ENCODE measurements at places on chromosomes 6 and 20. TPM values are rescaled to one million over a fixed set of nuclear protein-coding genes. Genes with fewer than 3 reads are reported as not detected.

GRCh38 chr6:35804996-35805736 is at the start of gene LHFPL5:
Gene LHFPL5, plus strand, starts transcription at chr6:35805352. Its CDS starts 319 bp downstream, at chr6:35805671.
- no peaks in the 10 kb centered on the region for H3K27me3 ChIP-seq
- no peak within 1 kb of the TSS for H3K4me3 ChIP-seq
- H3K36me3 ChIP-seq = no peaks in the 10 kb centered on the region
- no peak within 1 kb of the TSS for H3K27ac ChIP-seq

DNA sequence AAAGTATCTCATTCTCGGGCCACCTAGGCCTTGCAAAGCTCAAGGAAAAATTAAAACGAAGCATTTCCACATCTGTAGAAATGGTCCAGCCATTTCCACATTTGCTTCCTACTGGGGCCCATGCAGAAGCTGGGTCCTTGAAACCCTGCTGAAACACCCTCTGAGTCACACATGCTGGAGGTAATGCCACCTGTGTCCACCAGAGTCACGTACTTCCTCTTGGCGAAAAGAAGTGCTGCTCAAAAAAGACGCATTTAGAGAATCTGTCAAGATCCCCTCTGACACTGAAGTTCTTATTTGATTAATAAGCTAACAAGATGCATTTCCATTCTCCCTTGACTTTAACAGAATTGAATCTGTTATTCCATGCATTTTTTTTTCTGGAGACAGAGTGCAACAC is 423.2 kb downstream of the PREX1 start:
- no peak for DNase-seq
- H3K4me3 ChIP-seq = no peak overlapping the region
- no peaks in the 10 kb centered on the region for H3K36me3 ChIP-seq

GRCh38 chr6:161166176-161166575 is 107.7 kb downstream of the AGPAT4 start:
- peaks cover 6% of the 10 kb centered on the region for H3K4me1 ChIP-seq
- no peak overlapping the region for H3K4me3 ChIP-seq
- H3K36me3 ChIP-seq = peaks cover 9% of the 10 kb centered on the region
- no peak for DNase-seq
- no peaks in the 10 kb centered on the region for H3K27me3 ChIP-seq

DNA sequence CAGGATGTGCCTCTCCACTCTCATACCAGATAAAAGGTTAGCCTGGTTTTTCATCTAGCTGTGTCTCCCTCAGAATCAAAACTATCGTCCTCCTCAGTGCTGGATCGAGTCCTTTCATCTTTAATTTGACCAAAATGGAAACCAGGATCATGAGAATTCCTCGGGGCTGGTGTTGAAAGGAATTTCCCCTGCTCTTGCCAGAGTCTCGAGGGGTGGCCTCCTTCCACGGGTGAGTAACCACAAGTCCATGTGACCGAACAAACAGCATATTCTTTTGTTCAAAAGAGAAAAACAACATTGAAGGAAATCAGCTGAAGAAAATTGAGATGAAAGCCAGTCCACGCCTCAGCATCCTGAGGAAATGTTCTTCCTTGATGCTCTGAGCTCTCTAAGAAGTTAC is 165.9 kb upstream of the CDYL start:
- no peak for DNase-seq
- no peaks in the 10 kb centered on the region for H3K36me3 ChIP-seq
- H3K4me1 ChIP-seq = peaks cover 59% of the 10 kb centered on the region
- no peaks in the 10 kb centered on the region for H3K27me3 ChIP-seq
- no peak overlapping the region for H3K4me3 ChIP-seq
- H3K27ac ChIP-seq = peak overlapping the region; percentile 9

GRCh38 chr6:80197474-80197873 is 91.0 kb downstream of the BCKDHB start:
- DNase-seq = no peak
- no peaks in the 10 kb centered on the region for H3K27me3 ChIP-seq
- no peak overlapping the region for H3K27ac ChIP-seq
- peaks cover 8% of the 10 kb centered on the region for H3K4me1 ChIP-seq

- H3K27me3 ChIP-seq = no peaks in the 10 kb centered on the region
- H3K36me3 ChIP-seq = peaks cover 55% of the 10 kb centered on the region
- H3K4me1 ChIP-seq = peaks cover 19% of the 10 kb centered on the region
- no peak overlapping the region for H3K27ac ChIP-seq
- no peak overlapping the region for H3K4me3 ChIP-seq
- no peak for DNase-seq
Measured at GRCh38 chr6:37473364-37474095, 26.2 kb downstream of the CCDC167 start.

GRCh38 chr6:166237617-166238016 is 70.0 kb upstream of the TBXT start:
- no peaks in the 10 kb centered on the region for H3K36me3 ChIP-seq
- H3K4me1 ChIP-seq = no peaks in the 10 kb centered on the region
- no peak for DNase-seq
- no peaks in the 10 kb centered on the region for H3K27me3 ChIP-seq
- H3K4me3 ChIP-seq = no peak overlapping the region

DNA sequence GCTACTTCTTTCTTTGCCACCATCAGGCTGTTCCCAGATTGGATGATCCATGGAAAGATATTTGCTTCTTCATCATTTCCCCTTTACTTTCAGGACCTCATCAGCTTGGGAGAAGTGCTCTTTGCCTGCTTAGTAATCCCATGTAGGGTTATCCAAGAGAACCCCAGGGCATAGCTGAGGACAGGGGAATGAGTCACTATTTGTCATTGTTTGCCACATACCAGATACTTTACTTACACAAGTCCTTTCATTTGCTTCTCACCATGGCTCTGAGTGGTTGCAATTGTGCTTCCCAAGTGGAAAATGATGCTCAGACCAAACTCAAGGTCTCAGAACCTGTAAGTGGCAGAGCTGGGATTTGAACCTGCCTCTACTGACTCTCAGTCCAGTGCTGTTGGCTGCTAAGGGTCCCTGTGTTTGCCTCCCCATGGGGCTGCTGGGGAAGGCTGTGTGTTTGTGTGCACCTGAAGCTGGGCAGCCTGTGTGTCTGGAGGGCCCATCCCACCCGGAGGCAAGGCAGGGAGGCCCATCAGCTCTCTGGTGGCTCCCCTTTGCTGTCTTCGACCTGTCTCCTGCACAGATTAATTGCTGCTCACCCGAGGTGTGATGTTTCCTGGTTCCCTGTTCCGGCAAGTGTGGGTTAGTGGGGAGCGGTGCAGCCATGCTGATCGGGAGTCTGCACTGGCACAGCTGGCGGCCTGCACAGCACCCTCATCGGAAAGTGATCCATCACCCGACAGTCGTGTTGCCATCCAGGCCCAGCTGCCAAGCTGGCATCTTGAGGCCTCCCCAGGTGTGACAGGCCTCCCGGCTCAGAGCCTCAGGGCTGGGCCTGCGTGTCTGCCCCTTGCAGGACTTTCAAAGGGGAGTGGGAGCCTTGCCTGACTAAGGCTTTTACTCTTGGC is 228.8 kb downstream of the DHX35 start:
- no peak for DNase-seq
- no peaks in the 10 kb centered on the region for H3K36me3 ChIP-seq

DNA sequence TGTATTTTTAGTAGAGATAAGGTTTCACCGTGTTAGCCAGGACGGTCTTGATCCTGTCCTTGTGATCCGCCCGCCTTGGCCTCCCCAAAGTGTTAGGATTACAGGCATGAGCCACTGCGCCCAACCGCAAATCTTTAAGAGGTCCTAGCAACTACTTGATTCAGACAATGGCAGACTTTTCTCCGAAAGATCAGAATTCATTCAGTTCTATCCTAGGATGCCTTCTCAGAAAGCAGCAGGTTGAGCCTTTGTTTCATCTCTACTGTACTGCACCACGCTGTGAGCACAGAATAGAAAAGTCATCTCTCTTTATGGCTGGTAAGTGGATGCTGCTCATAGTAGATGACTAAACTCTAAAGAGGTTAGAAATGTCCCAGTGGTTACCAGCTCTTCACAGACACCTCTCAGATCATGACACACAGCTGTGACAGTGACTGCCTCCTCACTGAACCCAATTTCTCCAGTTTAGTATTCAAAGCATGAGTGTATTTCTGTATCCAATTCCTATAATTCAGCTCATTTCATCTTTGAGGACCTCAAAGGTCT is 6.0 kb upstream of the HSF2 start:
- H3K36me3 ChIP-seq = no peaks in the 10 kb centered on the region
- no peak overlapping the region for H3K27ac ChIP-seq
- H3K27me3 ChIP-seq = no peaks in the 10 kb centered on the region
- no peak for DNase-seq
- H3K4me1 ChIP-seq = no peaks in the 10 kb centered on the region
- H3K4me3 ChIP-seq = no peak overlapping the region

- H3K4me3 ChIP-seq = no peak overlapping the region
- H3K27me3 ChIP-seq = no peaks in the 10 kb centered on the region
- DNase-seq = no peak
- H3K27ac ChIP-seq = no peak overlapping the region
Measured at GRCh38 chr20:14234666-14235295, 102.6 kb downstream of the FLRT3 start.

DNA sequence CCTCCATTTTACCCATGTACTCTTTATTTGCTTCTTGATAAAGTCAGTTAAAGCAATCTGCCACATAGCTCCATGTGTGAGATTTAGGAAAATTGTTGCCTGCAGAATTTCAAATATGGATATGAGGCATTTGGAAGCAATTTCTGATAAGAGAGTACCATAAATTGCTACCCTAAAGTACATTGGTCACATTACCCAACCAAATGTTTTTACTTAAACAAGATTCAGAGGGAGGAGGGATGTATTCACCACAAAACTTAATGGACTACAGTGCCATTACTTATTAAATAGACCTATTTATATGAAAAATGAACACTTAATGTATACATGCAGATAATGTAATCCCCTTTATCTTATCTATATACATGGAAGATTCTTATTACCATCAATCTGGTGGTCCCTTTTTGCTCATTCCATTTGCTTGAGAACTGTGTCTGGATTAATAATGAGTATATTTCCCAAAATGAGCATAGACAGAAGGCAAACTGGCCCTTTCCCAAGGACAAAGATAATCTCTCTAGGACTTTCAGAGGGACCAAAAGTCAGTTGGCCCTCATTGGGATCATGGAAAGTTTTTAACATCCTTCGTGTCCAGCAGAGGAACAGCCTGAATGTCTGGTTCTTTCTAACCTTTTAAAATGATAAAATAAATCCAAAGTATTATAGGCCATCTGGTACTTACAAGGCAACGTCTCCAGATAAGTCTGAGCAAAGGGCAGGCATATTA is 526.4 kb downstream of the CBLN4 start:
- H3K27me3 ChIP-seq = no peaks in the 10 kb centered on the region
- no peaks in the 10 kb centered on the region for H3K4me1 ChIP-seq
- DNase-seq = no peak
- no peaks in the 10 kb centered on the region for H3K36me3 ChIP-seq
- no peak overlapping the region for H3K27ac ChIP-seq
- H3K4me3 ChIP-seq = no peak overlapping the region

- no peaks in the 10 kb centered on the region for H3K4me1 ChIP-seq
- H3K27me3 ChIP-seq = no peaks in the 10 kb centered on the region
- no peaks in the 10 kb centered on the region for H3K36me3 ChIP-seq
Measured at GRCh38 chr6:49651239-49651638, 14.6 kb upstream of the RHAG start.

- H3K36me3 ChIP-seq = no peaks in the 10 kb centered on the region
- peaks cover 11% of the 10 kb centered on the region for H3K4me1 ChIP-seq
- DNase-seq = no peak
- no peaks in the 10 kb centered on the region for H3K27me3 ChIP-seq
- no peak overlapping the region for H3K27ac ChIP-seq
Measured at GRCh38 chr6:109186012-109186411, 90.7 kb downstream of the CEP57L1 start.

DNA sequence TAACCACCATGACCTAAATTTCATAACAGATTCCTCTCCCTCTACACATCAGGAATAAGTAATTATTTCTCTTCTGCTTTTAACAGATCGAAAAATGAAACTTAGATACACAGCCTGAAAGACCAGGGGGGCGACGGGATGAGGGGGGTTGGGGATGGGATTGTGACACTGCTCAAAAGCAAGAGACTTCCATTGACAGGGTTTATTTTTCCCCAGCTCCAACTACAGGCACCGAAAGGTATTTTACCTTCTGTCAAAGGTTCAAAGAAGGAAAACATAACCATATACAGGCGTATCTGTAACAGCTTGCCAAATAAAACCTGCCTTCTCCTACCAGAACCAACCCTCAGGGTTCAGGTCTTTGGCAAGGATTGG is 1.3 kb downstream of the EPHA7 start:
- H3K27ac ChIP-seq = no peak overlapping the region
- H3K4me1 ChIP-seq = peaks cover 20% of the 10 kb centered on the region
- peaks cover 28% of the 10 kb centered on the region for H3K27me3 ChIP-seq
- no peaks in the 10 kb centered on the region for H3K36me3 ChIP-seq
- peak overlapping the region; percentile 70 for H3K4me3 ChIP-seq

GRCh38 chr6:96675597-96675996 is 112.7 kb downstream of the FHL5 start:
- no peak overlapping the region for H3K4me3 ChIP-seq
- no peaks in the 10 kb centered on the region for H3K4me1 ChIP-seq
- no peak for DNase-seq
- no peaks in the 10 kb centered on the region for H3K27me3 ChIP-seq
- H3K36me3 ChIP-seq = no peaks in the 10 kb centered on the region

GRCh38 chr6:147095316-147095715 is 108.9 kb upstream of the STXBP5 start:
- H3K4me1 ChIP-seq = no peaks in the 10 kb centered on the region
- no peak for DNase-seq
- no peak overlapping the region for H3K4me3 ChIP-seq
- no peaks in the 10 kb centered on the region for H3K36me3 ChIP-seq
- no peak overlapping the region for H3K27ac ChIP-seq
- no peaks in the 10 kb centered on the region for H3K27me3 ChIP-seq

DNA sequence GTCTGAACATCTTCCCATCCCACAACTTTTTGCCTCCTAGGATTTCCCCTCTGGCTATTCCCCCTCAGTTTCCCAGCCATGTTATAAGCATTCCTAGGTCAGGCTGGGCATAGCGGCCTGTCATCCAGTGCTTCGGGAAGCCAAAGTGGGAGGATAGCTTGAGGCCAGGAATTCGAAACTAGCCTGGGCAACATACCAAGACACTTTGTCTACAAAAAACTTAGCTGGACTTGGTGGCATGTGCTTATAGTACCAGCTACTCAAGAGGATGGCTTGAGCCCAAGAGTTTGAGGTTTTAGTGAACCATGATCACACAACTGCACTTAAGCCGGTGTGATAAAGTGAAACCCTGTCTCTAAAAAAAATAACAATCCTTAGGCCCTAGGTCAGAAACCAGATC is 447.4 kb downstream of the KIF16B start:
- H3K27me3 ChIP-seq = no peaks in the 10 kb centered on the region
- no peaks in the 10 kb centered on the region for H3K36me3 ChIP-seq
- peak overlapping the region; percentile 5 for H3K27ac ChIP-seq
- no peak for DNase-seq

GRCh38 chr6:138222901-138223546 is 4.7 kb upstream of the PBOV1 start:
- H3K27me3 ChIP-seq = no peaks in the 10 kb centered on the region
- H3K4me3 ChIP-seq = no peak overlapping the region
- no peaks in the 10 kb centered on the region for H3K4me1 ChIP-seq

- DNase-seq = no peak
- H3K27me3 ChIP-seq = no peaks in the 10 kb centered on the region
Measured at GRCh38 chr6:144954241-144954556, 669.1 kb downstream of the UTRN start.

CPNE5 gene
- 1.6 TPM for total RNA-seq

TFAP2D gene
- not detected for total RNA-seq

HRH3 gene
- not detected for total RNA-seq

ZSCAN9 gene
- 29.0 TPM for total RNA-seq

RPP40 gene
- 2.4 TPM for total RNA-seq

WFDC2 gene
- total RNA-seq = not detected

PCK1 gene
- total RNA-seq = 4.2 TPM

CRISP3 gene
- total RNA-seq = not detected

SLC22A2 gene
- not detected for total RNA-seq

Data from thoracic aorta (tissue), 2 donors.